ENCODE measurements at places on chromosomes 6 and 20.

GRCh38 chr6:126531840-126532239 lies 191.9 kb downstream of the CENPW start:
- DNase-seq: no peak

- DNase-seq: no peak
These were observed 102.0 kb downstream of the LAMP5 start for GRCh38 chr20:9616455-9616805.

- no peak for DNase-seq
These were observed 127.8 kb downstream of the CD109 start for GRCh38 chr6:73823832-73824231.

DNA sequence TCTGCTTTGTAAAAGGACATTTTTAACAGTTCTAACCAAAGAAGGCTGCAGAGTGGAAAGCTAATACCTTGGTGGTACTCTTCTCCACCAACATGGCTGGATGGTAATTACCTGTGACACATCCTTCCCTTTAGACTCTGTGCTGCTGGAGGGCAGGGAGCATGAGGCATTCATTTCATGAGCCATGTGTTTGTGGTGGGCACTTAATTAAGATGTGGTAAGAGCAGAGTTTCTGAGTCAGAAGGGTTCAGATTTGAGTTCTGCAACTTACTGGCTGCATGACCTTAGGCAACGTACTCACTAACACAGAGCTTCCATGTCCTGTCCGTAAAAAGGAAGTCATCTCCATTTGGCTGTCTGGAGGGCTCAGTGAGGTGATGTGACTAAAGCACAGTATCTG lies 9.1 kb upstream of the ZNF133 start:
- DNase-seq: no peak

GRCh38 chr6:137941995-137942394 lies 74.9 kb downstream of the TNFAIP3 start:
- DNase-seq: no peak

DNA sequence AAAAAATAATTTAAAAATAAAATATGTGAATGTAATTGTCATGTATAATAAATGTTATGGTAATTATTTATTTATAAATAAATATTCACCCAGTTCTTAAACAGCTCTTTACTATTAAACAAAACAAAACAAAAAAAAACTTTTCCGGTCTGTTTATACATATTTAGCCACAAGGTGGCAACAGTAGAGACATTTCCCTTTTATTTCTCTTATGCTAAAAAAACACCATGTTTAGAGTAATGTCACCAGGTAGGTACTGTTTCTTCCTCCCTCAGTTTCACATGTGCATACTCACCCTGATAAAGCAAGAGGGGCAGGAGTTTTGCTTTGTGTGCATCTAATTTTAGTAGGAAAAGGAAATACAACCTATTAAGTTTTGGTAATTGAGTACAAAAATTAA lies 610.4 kb upstream of the IMPG1 start:
- DNase-seq: no peak

DNA sequence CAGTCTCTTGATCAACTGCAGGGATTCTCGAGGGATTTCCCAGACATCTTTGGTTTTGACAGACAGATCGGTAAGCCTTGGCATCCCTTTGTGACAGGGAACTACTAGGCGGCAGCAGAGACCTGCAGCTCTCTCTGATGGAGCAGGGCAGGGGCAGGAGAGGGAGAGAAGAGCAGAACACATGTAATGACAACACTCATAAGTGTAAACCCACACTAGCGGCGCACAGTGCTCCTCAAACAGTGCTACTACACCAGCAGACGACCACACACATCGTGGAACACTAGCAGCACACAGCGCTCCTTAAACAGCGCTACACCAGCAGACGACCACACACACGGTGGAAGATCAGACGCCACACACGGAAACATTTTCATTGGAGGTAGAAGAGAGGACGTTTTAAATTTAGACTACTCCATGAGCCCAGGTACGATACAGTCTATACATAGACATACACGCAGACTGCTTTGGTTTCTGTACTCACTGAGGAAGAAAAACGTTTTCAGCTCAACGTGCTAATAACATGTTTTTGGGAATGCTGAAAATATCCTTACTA lies 94.5 kb upstream of the TRAF3IP2 start:
- DNase-seq: no peak

- no peak for DNase-seq
These were observed 347.5 kb downstream of the PRL start for GRCh38 chr6:21949211-21949801.

DNA sequence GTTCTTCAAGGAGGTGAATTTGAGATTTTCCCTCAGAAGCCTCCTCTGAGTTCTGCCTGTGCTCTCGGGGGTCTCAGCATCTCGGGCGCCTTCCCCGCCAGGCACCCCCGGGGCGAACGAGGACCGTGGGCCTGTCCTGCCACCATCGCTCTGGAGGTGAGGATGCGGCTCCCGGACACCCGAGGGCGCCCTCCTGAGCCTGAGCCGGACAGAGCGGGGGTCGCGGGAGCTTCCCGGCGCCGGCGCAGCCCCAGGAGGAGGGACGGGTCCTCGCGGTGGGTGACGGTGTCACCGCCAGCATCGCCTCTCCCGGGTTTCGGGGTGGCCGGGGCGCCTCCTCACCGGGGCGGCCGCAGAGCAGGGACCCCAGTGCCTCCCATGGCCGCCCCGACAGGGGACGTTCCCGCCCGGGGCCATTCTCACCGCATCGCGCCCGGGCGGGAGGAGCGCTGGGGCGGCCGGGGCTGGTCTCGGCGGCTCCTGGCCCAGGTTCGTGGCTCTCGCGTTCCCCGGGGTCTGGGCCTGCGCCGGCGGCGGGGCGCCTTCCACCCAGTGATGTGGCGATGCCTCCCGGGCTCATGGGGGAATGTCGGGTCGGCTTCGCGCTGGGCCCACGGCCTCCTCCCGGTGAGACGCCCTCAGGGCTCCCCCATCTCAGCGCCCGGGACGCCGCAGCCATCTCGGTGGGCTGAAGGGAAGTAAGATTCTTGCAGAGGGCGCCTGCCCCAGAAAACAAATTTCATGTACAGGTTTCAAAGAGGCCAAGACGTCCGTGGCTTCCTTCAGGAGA lies 210.5 kb downstream of the ERMARD start:
- no peak for DNase-seq

- DNase-seq: no peak
These were observed 38.9 kb upstream of the FILIP1 start for GRCh38 chr6:75532521-75532920.

DNA sequence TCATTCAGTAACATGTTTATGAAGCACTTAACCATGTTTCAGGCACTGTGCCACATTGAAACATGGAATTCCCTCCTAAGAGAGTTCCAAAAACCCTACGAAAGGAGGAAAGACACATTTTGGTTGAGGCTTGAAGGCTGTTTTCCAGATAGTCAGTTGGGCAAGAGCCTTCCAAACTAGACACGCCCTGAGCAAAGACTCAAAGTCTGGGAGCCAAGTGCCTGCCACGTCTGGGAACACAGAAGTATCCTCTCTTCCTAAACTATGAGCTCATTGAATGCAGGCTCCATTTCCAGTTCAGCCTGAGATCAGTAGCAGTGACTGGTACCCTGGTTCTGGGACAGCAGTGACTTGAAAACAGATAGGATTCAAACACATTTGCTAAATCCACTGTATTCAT lies 74.5 kb upstream of the FAM8A1 start:
- DNase-seq: no peak

DNA sequence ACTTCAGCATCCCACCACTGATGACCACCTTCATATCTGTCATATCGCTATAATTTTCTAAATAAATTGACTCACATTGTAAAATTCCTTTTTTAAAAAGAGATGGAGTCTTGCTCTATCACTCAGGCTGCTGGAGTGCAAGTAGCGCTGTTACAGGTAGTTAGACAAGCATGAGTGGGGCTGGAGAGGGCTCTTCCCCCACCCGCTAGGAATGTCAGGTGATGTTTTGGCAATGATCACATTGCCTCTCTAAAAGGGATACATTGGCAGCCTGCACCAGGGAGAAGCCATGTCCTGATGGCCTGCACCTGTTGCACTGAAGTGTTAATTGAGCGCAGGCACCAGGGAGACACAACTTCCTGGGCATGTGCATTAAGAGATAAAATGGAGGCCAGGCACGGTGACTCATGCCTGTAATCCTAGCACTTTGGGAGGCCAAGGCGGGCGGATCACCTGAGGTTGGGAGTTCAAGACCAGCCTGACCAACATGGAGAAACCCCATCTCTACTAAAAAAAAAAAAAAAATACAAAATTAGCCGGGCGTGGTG lies 16.9 kb upstream of the SLC22A16 start:
- DNase-seq: no peak

- DNase-seq: peak; percentile 52
These were observed 1.6 kb upstream of the ATXN1 start for GRCh38 chr6:16762550-16763477.

GRCh38 chr6:82781620-82782204 lies 283.9 kb downstream of the UBE3D start:
- DNase-seq: no peak

DNA sequence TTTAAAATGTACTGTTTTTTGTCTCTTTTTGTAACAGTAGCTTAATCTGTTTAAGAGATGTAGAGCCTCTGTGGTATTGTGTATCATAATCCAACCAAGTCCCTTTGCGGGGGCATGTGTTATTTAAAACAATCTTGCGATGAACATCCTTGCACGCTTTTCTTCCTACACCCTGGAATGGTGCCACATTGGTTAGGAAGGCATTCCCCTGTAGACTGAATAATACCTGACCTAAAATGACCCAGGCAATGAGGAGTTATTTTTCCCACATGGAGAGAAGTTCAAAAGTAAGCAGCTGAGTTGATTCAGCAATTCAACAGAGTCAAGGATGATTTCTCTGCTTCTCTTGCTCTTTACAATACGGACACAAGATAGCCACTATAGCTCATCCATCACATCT lies 142.0 kb upstream of the PMEPA1 start:
- DNase-seq: no peak

GRCh38 chr6:38305995-38306681 lies 333.6 kb downstream of the BTBD9 start:
- no peak for DNase-seq

DNA sequence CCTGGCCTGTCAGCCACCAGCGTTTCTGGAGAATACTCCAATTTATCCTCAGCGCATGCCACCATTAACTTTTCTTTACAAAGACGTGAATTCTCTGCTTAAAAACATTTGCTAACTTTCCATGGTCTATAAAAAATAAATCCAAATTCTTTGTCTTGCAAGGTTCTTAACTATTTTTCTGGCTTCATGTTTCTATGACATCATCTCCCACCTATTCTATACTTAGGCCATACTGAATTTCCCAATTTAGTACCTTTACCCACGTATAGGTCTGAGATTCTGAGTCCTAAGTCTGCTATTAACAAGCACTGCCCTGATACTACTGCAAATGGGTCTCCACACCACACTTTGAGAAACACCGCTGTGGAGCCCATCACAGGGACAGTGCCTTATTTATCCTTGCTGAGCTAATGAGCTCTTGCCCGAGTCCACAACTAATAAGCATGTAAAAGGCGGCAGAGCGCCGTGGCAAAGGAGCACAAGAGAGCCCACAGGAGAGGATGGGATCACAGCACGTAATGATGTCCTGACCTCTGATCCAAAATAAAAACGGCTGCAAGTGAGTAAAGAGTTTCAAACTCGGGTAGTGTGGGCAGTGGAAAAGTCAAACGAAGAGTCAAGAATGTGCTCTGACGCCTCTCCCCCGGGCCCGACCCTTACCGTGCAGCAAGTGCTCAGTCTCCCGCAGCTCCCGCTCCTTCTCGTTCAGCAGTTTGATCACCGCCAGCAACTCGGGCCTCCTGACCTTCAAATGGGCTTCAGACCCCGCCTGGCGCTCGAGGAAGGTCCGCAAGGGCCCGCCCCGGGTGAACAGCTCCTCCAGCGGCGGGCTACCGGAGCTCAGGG lies 519 bp downstream of the MTRF1L start:
- no peak for DNase-seq

DNA sequence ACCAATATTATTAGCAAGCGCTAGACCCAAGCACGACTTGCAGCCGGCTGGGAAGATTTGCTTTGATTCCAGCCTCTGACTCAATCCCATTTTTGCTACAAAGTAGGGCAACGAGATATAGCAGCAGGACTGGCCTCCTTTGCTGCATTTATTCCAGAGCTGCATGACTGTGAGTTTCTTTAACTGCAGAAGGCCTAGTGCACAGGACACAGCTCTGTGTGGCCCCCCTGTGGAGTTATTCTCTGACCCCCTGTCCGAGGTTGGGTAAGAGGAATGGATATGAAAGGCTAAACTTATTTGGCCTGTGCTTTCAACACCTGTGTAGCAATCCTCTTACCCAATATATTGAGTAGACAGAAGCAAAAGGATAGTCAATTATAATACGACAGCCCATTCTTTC lies 133.3 kb upstream of the SPTLC3 start:
- DNase-seq: no peak

DNA sequence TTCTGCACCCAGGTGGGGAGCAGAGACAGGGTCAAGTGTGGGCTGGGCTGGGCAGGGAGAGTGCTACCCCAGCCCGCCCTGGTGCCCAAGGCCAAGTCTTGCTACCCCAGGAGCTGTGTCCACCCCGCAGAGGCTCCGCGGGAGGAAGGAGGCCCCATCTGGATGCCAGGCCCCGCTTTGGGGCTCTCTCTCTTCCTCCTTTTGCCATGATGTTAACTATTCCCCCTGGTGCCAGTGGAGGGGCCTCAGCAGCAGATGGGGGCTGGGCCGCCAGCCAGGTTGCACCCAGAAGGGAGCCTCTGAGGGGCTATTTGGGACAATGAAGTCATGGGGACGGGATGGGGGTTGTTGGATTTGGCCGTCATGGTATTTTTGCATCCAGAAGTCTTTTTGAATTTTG lies 9.3 kb downstream of the SLC17A9 start:
- DNase-seq: no peak

- DNase-seq: no peak
These were observed 46.9 kb downstream of the PRDM1 start for GRCh38 chr6:106133040-106133439.

Measured in activated CD4-positive, alpha-beta T cell treated with anti-CD3 and anti-CD28 coated beads, Interleukin-2, amount 50 U/mL, for 24 hours (primary cell).